ENCODE measurements at places on chromosomes 3 and 15.

DNA sequence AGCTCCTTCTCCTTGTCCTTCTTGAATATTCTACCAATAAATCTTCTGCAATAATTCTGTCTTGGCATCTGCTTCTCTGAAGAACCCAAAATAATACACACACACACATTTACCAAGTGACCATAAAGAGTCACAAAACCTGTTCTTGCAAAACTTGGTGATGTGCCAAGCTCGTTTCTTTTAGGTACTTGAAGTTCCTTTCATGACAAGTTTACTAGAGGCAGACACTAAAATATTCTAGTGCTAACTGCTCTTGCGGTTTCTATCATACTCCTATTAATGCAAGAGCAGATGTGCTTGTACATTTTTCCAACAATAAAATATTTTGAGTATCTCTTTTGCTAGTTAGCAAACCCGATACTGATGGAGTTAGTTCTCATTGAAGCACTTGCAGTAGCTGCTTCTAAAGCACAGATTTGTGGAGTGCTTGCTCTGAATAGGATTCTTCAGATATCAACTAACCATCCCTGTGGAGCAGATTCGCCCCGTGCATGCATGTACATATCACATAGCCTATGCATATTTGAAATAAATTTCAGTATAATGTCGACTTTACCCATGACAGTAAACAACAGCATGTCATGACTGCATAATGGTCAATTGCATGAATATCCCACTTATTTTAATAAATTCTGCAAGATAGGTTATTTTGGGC lies 23.2 kb downstream of the HHLA2 start:
- DNase-seq = no peak

- DNase-seq = no peak
Measured at GRCh38 chr3:179853176-179853575, 183.6 kb downstream of the PEX5L start.

DNA sequence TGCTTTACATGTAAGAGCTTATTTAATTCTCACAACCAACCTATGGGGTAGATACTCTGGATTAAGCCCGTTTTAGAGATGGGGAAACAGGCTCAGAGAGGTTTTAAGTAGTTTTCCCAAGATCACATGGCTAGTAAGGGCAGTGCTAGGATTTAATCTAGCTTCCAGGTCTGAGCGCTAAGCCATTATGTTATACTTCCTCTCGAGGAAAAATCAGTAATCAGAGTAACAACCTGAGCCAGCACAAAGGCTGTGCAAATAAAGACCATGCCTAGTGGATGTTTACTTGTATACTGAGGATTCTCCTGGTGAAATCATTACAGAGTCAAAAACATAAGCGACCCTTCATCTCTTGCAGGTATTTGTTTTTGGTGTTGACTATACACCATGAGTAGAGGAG lies 9.0 kb downstream of the FSTL1 start:
- DNase-seq = no peak

GRCh38 chr3:37433758-37434157 lies 259.4 kb upstream of the LRRFIP2 start:
- no peak for DNase-seq

GRCh38 chr3:16349986-16350596 lies 85.1 kb downstream of the OXNAD1 start:
- DNase-seq = no peak

- DNase-seq = no peak
Measured at GRCh38 chr3:30161375-30161774, 445.0 kb upstream of the TGFBR2 start.

- no peak for DNase-seq
Measured at GRCh38 chr15:75019916-75020315, 3.5 kb upstream of the PPCDC start.
